Stimulated activated CD4-positive, alpha-beta T cell treated with anti-CD3 and anti-CD28 coated beads, Interleukin-12 subunit alpha, Interleukin-12 subunit beta, amount 100 ng/mL, for 48 hours (primary cell): ENCODE measurements at places on chromosomes 2 and 18.
A peak's percentile ranks its signal among the peaks of the same experiment; 100 is the strongest.

DNA sequence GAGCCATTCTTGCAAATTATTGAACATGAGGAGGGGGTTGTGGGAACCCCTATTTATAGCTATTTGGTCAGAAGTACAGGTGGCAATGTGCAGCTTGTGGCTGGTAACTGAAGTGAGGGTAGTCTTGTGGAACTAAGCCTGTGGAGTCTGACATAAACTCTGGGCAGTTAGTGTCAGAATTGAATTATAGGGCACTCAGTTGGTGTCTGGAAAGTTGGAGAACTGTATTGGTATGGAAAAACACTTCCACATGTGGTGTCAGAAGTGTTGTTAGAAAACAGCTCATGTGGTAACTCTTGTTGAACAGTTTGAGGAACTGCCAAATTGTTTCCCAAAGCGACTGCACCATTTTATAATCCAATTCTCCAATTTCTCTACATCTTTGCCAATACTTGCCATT lies 7.5 kb downstream of the RALBP1 start:
- DNase-seq = no peak

GRCh38 chr2:120825370-120826259 lies 89.9 kb downstream of the GLI2 start:
- DNase-seq = no peak

DNA sequence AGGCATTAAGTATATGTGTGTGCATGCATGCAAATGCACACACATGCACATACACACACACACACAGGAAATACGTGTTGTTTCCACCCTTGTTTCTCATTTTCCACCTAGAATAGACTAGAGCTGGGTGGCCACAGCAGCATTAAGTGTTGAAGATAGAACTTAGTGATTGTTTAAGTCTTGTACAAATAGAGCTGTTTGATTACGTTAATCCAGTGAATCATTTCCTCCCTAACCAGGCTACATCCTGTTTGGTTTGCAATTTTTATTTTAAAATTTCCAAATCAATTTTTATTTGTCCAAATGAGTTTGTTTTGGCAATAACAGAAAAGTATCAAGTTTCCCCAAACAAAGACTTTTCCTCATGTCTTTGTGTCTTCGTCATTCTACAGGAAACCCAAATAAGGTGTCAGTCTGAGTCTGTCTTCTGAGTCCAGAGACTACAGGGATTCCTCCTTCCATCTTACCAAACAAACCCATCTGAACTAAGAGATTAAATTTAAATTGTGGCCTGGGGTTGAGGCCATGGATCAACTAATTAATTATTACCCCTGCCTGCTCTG lies 74.6 kb upstream of the GALNT5 start:
- DNase-seq = no peak

DNA sequence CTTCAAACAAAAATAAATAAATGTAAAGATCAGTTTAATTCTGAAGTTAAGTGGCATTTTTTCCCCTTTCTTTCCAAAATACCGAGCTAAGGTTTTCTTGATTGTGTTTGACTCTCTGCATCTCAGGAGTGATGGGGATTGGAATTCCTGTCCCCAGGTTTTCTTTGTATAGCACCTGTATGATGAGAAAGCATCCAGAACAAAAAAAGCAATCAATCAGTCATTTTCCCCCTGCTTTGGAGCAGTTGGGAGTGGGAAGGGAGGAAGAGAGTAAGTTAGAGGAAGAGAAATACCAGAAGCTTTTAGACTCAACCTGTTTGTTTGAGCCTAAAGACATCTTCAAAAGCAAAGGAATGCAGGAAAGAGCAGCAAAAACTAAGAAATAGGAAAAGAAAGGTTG lies 88.5 kb downstream of the RIF1 start:
- no peak for DNase-seq

- DNase-seq = no peak
Observed at GRCh38 chr2:82748653-82749052, 1710.4 kb downstream of the SUCLG1 start.

DNA sequence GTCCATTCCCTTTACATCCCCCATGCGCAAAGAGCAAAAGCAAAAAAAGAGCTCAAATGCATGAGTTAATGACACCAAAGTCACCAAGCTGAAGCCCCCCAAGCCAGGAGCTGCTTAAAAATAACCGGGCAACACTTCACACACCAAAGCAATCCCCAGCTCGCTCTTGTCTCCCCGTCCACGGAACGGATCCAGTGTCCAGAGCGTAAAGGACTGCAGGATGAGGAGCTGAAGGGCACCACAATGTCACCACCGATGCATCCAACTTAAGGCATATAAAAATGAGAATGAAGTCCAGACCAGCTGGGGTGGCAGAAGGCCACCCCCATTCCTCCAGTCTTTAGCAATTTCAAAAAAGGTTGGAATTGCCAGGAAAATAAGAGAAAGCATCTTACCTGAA lies 8.7 kb downstream of the SMAD7 start:
- DNase-seq = no peak

DNA sequence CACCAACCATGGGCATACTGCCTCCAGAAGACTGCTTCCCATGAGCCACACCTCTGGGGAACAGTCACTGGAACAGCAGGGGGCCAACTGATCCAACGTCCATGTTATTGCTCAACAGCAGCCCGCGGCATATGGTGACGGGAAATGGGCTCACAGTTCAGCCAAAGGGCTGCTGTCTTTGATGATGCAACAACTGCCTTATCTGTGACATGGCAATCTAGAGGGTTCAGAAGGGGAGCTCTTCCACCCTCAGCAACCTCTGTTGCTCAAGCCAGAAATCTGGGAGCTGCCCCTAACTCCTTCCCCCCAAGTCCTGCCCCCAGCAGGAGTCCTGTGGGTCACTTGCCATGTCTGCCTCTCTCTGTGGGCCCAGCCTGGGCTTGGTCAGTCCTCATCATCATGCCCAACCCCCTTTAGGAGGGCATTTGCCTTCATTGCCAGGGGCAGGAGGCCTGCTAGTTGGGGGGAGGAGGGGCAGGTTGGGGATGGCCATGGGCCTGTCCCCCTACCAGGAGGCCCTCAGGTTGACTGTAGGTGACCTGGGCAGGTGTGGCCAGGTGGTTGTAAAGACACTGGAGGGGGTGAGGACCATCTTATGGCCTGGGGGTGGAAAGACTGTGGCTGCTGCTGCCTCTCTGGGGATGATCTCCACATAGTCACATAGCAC lies 212.9 kb downstream of the CYP26B1 start:
- DNase-seq = no peak

- no peak for DNase-seq
Observed at GRCh38 chr2:238838786-238839327, 9.0 kb upstream of the TWIST2 start.

- no peak for DNase-seq
Observed at GRCh38 chr18:4878480-4878879, 318.6 kb downstream of the AKAIN1 start.

DNA sequence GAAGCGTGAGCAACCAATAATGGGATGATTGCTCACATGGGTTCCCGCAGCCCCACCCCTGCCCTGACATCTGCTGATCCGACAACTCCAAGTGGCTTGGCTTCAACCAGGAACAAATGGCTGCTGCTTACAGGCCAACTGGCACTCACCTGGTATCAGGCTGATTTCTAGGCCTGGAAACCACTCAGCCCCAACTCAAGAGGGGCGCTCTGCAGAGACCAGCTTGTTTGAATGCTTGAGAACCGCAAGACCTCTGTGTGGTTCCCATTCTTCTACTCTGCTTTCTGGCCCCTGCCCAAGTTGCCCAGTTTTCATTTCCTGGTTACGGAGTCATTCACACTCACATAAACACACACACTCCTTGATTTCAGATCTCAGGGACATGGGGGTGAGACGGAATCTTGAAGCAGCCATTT lies 52.0 kb downstream of the TNP1 start:
- no peak for DNase-seq

DNA sequence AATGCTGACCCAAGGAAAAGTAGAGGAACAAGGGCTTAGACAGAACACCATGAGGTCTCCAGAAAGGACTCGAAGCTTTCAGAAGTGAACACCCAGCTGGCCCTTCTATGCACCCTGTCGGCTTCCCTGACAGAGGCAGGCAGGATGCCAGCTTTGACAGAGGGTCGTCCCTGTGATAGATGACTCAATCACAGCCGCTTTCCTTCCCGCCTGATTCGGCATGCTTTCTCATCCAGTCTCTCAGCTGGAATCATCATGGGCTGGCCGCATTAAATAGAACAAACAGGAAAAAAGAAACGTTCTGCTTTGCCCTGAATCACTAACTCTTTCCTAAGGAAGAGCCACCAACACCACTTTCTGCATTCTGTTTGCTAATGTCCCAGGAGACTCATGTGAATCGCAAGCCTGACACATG lies 140.3 kb upstream of the RAB12 start:
- no peak for DNase-seq

GRCh38 chr2:10362898-10363454 lies 60.3 kb downstream of the HPCAL1 start:
- DNase-seq = no peak

DNA sequence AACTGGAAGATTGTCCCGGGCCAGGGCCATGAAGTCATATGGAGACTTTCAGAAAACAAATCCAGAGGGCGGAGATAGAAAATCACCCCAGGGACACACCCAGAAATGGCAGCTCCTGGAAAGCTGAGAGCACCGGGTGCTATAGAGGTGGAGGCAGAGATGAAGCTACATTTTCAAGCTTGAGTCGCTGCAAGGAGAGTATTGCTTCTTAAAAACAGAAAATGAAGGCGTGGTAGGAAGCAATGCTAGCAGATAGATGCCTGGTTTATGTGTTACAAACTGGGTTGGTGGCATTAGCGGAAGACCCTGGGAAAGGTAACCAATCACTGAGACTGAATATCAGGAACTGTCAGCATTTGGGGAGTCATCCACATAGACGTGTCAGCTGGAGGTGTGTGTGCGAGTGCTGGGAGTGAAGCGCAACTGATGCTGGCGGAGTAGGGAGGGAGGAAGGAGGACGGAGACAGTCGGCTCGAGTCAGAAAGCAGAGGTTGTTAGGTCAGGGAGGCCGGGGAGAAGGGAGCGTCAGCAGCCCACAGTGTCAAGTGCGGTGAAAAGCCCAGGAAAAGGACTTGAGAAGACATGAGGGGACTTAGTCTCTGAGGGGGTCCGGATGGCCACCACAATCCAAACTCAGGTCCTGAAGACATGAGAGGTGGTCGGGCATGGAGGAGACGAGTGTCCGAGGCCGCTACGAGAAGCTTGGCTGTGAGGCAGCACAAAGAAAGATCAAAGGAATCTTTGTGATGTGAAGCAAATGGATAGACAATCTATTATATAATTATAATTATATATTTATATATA lies 45.4 kb downstream of the C18orf63 start:
- no peak for DNase-seq

GRCh38 chr2:173891315-173892037 lies 73.7 kb downstream of the SP3 start:
- DNase-seq = no peak

DNA sequence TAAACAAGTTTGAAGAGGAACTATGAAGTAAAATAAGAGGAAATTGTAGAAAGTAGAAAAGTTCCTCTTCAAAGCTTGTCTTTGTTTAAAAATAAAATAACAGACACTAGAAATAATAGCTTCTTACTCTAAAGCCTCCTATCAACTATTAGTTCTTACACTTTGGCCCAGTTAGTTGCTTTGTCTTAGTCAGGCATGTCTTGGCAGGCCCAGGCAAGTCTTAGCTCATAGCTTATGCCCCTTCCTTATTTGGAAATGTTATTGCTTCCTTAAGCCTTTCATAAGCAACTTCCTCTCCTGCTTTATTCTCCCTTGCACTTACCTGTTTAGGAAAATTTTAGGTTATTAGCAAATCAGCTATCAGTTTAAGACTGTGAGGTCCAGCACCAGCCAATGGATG lies 950.6 kb upstream of the LRATD1 start:
- DNase-seq = no peak

- DNase-seq = peak; percentile 22
Observed at GRCh38 chr2:170770008-170770605, at the start of gene ERICH2. Gene ERICH2, plus strand, starts transcription at chr2:170770378. Its CDS starts 304 bp downstream, at chr2:170770682.

DNA sequence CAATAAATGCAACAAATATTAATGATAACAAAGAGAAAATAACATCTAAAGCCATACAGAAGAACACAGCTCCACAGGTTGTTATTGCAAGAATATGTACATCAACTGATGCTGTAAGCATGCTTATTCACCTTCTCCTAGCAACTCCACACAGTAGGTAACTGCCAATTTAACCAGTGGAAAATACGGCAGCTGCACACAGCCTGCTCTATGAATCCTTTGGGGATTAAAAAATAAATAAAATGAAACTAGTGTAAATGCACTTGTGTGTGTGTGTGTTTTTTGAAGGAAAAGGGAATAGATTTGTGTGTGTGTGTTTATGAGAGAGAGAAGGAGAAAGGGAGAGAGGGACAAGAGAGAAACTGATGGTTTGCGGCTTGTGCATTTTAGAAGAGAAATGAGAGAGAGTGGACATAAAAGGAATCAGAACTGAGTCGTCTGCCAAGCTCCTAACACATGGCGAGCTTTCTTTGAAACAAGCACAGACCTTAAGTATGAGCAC lies 96.2 kb upstream of the PDE1A start:
- no peak for DNase-seq

DNA sequence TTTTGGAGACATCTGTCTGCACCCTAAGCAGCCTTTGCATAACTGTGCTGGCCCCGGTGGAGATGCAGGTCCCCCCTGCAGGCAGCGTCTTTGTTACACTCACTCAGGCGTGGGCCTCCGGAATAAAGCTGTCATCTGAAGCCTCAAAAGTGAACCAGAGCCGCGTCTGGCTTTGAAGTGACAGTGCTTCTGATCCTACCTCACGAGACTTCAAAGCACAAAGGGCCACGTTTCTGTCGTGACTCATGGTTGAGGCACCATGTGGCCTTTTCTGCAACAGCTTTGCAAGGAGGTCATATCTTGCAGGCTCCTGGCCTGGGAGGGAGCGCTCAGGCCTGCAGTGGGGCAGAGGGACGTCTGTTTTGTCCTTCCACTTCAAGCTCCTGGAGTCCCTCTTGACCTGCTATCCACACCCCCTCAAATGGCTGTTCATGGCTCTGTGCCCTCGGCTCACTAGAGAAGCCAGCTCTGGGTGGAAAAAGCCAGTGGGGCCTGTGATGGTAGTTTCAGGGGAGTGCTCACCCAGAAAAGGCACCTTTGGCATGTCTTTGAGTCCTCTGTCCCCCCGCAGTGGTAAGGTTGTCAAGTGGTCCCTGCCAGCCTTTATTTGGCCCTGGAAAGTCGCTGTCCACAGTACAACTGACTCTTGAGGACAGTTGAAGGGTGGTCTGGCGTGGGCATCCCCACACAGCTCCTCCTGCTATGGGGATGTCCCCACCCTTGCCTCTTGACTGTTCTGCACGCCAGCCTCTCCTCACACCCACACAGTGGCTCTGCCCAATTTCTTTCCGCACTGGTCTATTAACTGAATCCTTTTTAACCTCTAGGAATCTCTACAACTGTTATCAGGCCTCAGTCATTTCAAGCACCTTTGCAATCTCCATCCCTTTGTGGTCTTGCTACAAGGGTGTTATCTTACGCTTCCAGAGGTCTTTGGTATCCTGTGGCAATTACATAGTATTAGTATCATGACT lies 19.3 kb downstream of the GPR55 start:
- DNase-seq = peak; percentile 90

DNA sequence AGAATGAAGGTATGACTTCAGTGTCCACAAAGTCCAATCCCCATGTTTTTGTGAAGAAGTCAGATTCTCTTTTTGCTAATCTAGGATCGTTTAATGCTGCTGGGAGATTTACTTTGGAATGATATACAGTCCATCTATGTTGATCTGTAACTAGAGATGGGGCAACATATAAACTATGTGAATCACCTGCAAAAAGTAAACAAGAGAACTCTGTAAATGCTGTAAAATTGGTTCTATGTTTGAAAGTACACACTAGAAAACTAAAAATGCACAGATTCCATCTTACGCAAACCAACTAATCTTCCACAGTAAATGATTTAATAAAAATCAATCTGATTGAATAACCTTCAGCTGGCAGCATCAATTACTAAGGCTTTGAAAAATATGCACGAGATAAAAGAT lies 37.5 kb downstream of the VPS54 start:
- no peak for DNase-seq
